ENCODE measurements at places on chromosomes 2 and 18. TPM values are rescaled to one million over a fixed set of nuclear protein-coding genes. Genes with fewer than 3 reads are reported as not detected.

The IL36B gene
- not detected for total RNA-seq

The EHBP1 gene
- 31.0 TPM for total RNA-seq

The PKP4 gene
- 41.2 TPM for total RNA-seq

The DRC1 gene
- total RNA-seq: not detected

The NOL4 gene
- total RNA-seq: not detected

The ZNF892 gene
- 2.5 TPM for total RNA-seq

The TXNL1 gene
- total RNA-seq: 113 TPM

The TDRD15 gene
- total RNA-seq: not detected

The GRHL1 gene
- total RNA-seq: 0.14 TPM

The CD8B2 gene
- total RNA-seq: not detected

The VWC2L gene
- not detected for total RNA-seq

The PAX8 gene
- total RNA-seq: not detected

The GPBAR1 gene
- not detected for total RNA-seq

The REG3G gene
- not detected for total RNA-seq

The POTEE gene
- not detected for total RNA-seq

The LIPG gene
- total RNA-seq: 15.0 TPM

The COPS8 gene
- total RNA-seq: 175 TPM

The CMPK2 gene
- not detected for total RNA-seq

The CASP10 gene
- 2.8 TPM for total RNA-seq

The UGT1A5 gene
- not detected for total RNA-seq

The PPIL3 gene
- 53.7 TPM for total RNA-seq

The CCDC148 gene
- total RNA-seq: 4.1 TPM

The ANKRD30B gene
- not detected for total RNA-seq

The QPCT gene
- not detected for total RNA-seq

The RBFA gene
- total RNA-seq: 45.1 TPM

The RTP5 gene
- not detected for total RNA-seq

The SPEG gene
- 7.7 TPM for total RNA-seq

The PARD3B gene
- total RNA-seq: 0.31 TPM

The SPP2 gene
- total RNA-seq: not detected

The SCN9A gene
- total RNA-seq: not detected

The ABHD1 gene
- 0.43 TPM for total RNA-seq

The PER2 gene
- 4.3 TPM for total RNA-seq

The ANKRD30BL gene
- not detected for total RNA-seq

The VSNL1 gene
- not detected for total RNA-seq

The ATP6V1B1 gene
- total RNA-seq: not detected

The SP140 gene
- total RNA-seq: 0.41 TPM

The DLGAP1 gene
- total RNA-seq: 17.3 TPM

The GTF3C2 gene
- total RNA-seq: 101 TPM

The RESP18 gene
- total RNA-seq: not detected

The C2orf78 gene
- total RNA-seq: 0.07 TPM

The BCL2L11 gene
- 9.7 TPM for total RNA-seq

The RAB27B gene
- not detected for total RNA-seq

The CHRNG gene
- total RNA-seq: not detected

The THSD7B gene
- not detected for total RNA-seq

The SLC23A3 gene
- total RNA-seq: not detected

The DOCK10 gene
- not detected for total RNA-seq

The EVA1A gene
- total RNA-seq: 97.2 TPM

The KCNK3 gene
- total RNA-seq: not detected

The SP5 gene
- total RNA-seq: not detected

The RNMT gene
- 36.7 TPM for total RNA-seq

The STPG4 gene
- total RNA-seq: not detected

The KLHL29 gene
- total RNA-seq: not detected

The NEU4 gene
- not detected for total RNA-seq

The GCG gene
- not detected for total RNA-seq

The CAVIN2 gene
- 3.2 TPM for total RNA-seq

The PTH2R gene
- not detected for total RNA-seq

The CRYGD gene
- not detected for total RNA-seq

The AKAIN1 gene
- total RNA-seq: not detected

Data from G401 (cell line).